Heart left ventricle (tissue), 16 donors: ENCODE measurements at places on chromosomes 3 and 15. TPM values are rescaled to one million over a fixed set of nuclear protein-coding genes. Genes with fewer than 3 reads are reported as not detected.

DNA sequence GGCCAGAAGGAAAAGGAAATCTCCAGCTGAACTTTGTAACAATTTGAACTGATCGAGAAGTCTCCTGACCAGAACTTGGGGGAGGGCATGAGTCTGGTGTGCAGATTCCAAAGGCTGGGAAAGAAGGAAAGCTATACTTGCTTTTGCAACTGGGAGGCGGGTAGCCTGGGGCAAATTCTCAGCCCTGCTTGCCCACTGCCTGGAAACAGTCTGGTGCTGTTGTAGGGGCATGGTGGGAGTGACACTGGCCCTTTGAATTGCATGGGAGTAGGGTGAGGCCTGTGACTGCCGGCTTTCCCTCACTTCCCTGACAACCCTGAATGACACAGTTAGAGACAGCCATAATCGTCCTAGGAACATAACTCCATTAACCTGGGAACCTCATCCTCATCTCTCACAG lies 114.0 kb upstream of the POU1F1 start:
- no peak for DNase-seq

DNA sequence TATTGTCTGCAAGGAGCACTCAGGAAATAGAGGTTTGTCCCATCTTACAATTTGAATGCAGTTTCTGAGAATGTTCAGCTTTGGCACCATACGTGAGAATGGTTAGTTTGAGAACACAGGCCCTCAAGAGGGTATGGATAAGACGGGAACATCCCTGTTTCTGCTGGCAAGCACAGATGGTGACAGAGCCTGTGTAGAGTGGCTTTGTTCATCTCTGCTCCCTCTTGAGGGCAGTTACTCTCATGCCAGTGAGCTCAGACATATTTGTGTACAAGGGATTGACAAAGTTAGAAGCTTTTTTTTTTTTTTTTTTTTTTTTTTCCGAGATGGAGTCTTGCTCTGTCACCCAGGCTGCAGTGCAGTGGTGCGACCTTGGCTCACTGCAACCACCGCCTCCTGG lies 71.5 kb upstream of the FILIP1L start:
- no peak for DNase-seq

DNA sequence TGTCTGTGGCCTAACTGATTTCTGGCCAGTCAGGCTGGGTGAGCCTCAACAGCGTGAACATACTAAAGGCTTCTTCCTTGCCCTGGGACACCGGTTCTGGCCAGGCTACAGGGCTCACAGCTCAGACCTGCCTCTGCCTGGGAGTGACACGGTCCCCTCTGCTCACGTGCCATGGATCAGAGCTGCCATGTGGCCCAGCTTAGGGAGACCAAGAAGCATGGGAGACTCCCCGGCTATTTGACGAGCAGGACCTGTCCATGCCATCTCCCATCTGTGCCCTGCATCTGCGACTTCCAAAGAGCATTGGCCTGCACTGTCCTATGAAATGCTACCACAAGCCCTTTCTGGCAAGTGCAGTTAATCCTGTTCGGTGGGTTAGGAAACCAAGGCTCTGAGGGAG lies 57.4 kb downstream of the APBA2 start:
- DNase-seq: no peak

AP3B2 gene
- 0.11 TPM for polyA plus RNA-seq

ACOX2 gene
- polyA plus RNA-seq: 38.4 TPM

- DNase-seq: no peak
These were observed 170.9 kb downstream of the ERC2 start for GRCh38 chr3:56297281-56297840.

DNA sequence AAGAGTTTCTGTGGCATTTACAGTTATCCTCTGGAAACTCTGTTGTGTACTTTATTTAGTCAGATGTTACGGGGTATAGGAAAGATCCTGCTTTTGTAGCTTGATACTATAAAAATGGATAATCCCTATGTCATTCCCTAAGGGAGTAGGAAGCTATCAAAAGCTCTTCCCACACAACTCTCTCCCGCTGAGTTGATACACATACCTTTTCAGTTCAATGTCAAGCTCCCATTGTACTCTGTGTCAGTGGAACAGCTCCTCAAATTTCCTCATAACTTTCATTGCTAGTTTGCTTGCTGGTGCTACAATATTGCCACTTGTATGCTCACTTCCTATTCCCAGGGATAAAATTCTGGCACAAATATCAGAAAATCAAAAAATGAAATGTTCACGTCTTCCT lies 893.3 kb upstream of the GBE1 start:
- DNase-seq: no peak

GRCh38 chr3:112857526-112857925 lies 10.9 kb upstream of the CD200R1L start:
- DNase-seq: no peak

GRCh38 chr15:78408355-78408640 lies 29.7 kb upstream of the IREB2 start:
- DNase-seq: no peak

DNA sequence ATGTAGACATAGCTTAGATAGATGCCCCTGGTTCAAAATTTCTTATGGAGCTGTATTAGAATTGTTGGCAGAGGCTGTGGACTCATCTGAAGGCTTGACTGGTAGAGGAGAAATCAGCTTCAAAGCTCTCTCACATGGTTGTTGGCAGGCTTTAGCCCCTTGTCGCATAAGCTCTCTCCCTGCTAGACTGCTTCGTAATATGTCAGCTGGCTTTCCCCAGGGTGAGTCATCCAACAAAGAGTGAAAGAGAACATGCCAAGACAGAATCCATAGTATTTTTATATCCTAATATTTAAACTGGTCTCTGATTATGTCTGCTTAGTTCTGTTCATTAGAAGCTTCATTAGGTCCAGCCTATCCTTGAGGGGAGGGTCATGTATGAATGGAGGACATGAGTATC lies 427.4 kb upstream of the NAALADL2 start:
- DNase-seq: no peak

GABRR3 gene
- not detected for polyA plus RNA-seq

DNA sequence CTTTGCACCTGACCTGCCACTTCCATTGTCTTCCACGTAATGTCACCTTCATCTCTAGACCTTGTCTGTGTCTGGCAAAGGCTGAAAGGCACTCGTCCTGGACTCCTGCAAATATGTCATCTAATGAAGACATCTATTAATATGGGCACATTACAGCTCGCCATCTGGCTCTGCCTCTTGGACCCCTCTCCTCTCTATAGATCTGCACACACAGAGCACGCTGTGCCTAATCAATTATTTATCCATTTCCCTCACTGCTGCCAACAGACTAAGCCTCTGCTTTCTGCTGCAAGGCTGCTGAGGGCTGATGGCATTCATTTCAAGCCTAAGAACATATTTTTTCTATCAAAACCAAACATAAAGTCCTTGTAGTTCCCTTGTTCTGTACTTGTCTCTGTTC lies 573.0 kb downstream of the TUSC7 start:
- DNase-seq: no peak

- DNase-seq: peak; percentile 61
These were observed 76.9 kb upstream of the ABI3BP start for GRCh38 chr3:101069901-101070798.

SIDT1 gene
- 0.38 TPM for polyA plus RNA-seq

GRCh38 chr15:101276501-101277037 lies 716 bp downstream of the SELENOS start:
- DNase-seq: no peak

- DNase-seq: no peak
These were observed 190.3 kb upstream of the LMCD1 start for GRCh38 chr3:8311321-8311720.

DNA sequence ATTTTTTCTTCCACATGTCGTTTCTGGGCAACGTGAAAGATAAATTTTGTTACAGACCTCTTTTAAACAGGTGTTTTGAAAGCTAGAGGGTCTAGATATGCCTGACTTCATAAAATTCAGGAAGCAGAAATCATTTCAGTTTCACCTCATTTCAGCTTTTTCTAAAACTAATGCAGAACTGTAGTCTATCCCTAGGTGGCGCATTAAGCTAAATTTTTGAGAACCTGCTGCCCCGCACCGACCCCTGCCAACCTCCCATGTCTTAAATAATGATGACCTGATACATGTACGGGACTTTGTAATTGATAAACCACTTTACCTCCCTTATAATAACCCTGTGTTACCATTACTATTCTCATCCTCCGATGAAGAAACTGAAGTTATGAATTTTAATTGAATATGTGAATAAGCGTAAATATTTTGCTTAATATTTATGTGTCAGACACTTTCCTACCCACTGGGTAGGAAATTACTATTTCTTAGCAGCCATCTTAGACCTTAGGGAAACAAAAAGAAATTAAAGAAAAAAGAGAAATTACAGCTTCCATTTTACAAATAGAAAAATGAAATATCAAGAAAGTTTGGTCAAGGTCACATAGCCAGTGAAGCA lies 78.7 kb upstream of the GCNT3 start:
- DNase-seq: no peak

PPM1L gene
- polyA plus RNA-seq: 6.2 TPM

- no peak for DNase-seq
These were observed 65.8 kb upstream of the FLNB start for GRCh38 chr3:57942388-57942787.

- no peak for DNase-seq
These were observed 9.7 kb upstream of the GNB5 start for GRCh38 chr15:52200831-52201365.

HCLS1 gene
- 8.9 TPM for polyA plus RNA-seq

SKOR1 gene
- polyA plus RNA-seq: 0.23 TPM

DNA sequence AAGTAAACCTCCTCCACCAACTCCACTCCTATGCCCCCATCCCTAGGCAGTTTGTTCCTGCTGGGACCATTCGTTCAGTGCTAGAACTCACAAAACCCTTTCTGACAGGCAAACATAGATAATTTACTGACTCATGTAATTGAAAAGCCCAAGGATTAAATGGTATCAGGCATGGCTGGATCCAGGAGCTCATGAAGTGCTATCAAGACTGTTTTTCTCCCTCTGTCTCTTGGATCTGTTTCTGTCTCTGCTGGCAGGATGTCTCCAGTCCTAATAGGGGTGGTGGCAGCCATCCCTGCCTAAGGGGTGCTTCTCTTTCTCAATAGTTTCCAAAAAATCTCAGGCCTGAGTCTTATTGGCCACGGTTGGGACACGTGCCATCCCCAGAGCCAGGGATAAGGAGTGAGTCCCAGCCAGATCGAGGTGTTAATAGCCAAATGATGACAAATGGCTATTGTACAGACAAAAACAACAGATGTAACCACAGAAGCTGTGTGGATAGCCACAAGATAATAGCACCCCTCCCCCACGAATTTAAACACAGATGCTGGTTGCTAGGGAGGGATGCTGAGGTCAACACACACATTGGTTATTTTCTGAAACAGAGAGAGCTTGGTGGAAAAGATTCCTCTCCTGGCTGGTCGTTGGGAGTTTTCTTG lies 168.6 kb downstream of the SHQ1 start:
- no peak for DNase-seq

GRCh38 chr15:39000008-39000734 lies 435.6 kb upstream of the RASGRP1 start:
- no peak for DNase-seq

GRCh38 chr3:129107793-129108192 lies 13.8 kb downstream of the RAB43 start:
- DNase-seq: no peak

DNA sequence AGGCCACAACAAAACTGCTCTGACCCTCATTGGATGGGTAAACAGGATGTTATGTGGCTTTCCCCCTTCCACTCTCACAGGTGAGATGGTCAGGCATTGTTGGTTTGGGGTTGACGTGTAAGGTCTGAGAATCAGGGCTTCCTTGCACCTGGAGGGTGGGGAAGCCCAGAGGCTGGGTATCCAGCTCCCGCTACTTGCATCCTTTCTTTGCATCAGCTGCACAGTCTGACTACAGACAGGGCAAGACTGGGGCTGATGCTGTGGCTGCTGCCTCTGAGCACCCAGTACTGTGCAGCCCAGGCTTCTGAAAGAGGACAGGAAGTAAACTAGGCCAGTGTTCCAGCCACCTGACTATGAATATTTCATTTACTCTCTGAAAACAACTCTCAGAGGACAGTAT lies 58.0 kb upstream of the ATP2B2 start:
- no peak for DNase-seq

LSMEM2 gene
- polyA plus RNA-seq: 1.3 TPM

DNA sequence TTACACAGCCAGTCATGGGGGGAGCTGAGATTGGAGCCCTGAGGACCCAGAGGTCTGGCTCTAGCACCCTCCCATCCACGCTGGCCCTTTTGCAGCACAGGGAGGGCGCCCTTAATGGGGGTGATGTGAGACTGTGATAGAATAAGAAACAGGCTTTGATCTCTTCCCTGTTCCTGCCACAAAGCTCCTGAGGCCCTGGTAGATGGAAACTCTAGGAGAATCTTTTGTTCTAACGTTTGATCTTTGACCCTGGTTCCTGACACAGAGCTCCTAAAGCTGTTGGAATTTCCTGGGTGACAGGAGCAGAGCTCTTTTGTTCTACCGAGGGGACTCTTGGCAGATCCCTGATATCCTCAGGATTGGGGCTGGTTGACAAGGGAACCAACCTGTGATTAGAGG lies 1.2 kb upstream of the UROC1 start:
- no peak for DNase-seq

TM4SF4 gene
- polyA plus RNA-seq: not detected

TERC gene
- not detected for polyA plus RNA-seq

DNA sequence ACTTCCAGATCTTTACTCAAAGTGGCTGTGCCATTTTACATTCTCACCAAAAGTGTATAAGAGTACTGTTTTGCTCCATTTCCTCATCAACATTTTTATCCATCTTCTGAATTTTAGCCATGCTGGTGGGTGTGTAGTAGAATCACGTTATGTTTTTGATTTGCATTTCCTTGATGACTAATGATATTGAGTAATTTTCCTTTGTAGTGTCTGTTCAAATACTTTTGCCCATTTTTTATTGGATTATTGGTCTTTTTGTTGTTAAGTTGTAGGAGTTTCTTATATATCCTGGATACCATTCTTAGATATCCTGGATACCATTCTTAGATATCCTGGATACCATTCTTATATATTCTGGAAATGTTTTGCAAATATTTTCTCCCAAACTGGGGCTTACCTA lies 344.9 kb downstream of the LRRC3B start:
- no peak for DNase-seq

- no peak for DNase-seq
These were observed 124.8 kb downstream of the SV2B start for GRCh38 chr15:91224755-91225380.

DNA sequence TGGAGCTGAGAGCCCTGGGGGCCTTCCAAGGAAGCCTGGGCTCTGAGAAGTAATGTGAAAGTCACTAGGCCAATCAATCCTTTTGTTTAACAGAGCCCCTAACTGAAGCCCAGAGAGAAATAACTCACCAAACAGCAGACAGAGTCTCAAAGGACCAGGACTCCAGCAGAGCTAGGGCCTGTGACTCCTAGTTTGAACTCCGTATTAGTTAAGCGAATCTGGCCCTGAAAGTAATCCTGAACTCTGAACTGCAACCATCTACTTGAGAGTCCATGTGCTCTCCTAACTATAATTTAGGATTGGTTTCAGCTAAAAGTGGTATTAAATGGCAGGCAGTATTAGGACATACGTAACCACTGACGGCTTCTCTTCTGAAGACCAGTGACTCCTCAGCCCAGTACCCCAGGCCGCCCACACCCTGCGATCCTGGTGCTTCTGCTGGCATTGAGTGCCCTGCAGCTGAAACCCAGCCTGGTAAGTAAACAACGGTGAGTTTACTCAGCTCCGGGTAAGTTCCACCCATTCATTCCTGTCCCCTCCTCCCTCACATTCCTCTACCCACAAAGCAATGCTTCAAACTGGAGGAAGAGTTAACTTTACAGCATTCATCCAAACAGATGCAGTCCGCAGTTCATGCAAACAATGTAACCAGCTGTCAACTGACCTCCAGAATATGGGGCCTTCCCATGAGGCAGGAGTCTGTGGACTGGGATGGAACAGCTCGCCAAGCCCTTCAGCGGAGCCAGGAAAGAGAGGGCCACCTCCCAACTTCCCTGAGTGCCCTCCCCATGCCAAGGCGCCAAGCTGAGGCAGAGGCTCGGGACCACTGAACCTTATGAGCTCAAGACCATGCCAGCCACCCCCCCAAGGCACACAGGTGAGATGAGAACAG lies 7.3 kb downstream of the MYO5C start:
- DNase-seq: no peak
